ENCODE measurements at places on chromosomes 3 and 15.

GRCh38 chr3:52247409-52248164, 2.0 kb downstream of the PPM1M start:
- DNase-seq, result no peak

DNA sequence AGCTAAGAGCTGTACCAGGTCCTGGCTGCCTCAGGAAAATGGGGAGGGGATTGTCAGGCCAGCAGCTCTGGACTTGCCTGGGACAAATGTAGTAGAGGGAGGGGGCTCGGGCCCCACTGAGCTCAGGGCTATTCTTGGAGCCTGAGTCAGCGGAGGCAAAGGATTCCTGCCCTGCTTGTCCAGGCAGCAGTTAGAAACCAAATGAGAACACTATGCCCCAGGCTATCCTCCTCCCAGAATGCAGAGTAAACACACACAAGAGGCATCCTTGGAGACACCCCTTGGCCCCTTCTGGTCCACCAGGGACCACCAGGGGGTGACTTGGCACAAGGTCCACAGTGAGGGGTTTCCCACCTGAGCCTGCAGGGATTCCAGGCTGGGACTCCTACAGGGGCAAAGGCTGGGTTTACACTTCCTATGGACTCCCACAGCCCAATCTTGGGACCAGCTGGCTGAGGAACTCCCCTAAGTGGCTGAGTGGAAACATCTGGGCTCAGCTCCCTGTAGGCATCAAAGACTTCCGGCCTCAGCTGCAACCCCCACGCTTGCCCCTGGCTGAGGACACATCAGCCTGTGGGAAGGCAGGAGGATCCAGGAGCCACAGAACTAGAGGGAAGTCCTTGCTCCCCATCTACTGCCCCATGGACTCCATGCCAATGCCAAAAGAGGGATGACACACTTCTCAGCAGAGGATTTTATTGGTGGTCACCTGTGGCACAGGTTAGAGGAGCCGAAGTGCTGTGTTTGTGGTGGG, 3.4 kb upstream of the COL7A1 start:
- DNase-seq, result no peak

DNA sequence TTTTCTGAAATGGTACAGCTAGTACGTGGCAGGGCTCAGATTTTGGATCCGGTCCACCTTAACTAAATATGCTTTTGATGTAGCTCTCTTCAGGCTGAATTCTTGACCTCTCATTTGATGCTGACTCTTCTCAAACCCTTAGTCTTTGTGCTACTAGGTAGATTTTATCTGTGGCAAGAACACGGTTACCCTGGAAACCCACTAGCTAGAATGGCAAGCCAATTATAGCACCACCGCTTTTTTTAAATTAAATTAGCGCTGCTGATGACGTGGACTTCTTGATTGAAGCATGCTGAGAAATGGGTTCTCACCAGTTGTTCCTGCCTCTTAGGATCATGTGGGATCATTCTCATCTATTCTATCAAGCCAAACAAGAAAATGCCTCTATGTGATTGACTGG, 421.5 kb downstream of the LPP start:
- no peak for DNase-seq

GRCh38 chr15:89443581-89443980, 52.8 kb downstream of the RHCG start:
- no peak for DNase-seq

- no peak for DNase-seq
Measured at GRCh38 chr3:117355566-117355965, 646.0 kb downstream of the TUSC7 start.

GRCh38 chr3:148727231-148727630, 29.5 kb downstream of the AGTR1 start:
- no peak for DNase-seq

DNA sequence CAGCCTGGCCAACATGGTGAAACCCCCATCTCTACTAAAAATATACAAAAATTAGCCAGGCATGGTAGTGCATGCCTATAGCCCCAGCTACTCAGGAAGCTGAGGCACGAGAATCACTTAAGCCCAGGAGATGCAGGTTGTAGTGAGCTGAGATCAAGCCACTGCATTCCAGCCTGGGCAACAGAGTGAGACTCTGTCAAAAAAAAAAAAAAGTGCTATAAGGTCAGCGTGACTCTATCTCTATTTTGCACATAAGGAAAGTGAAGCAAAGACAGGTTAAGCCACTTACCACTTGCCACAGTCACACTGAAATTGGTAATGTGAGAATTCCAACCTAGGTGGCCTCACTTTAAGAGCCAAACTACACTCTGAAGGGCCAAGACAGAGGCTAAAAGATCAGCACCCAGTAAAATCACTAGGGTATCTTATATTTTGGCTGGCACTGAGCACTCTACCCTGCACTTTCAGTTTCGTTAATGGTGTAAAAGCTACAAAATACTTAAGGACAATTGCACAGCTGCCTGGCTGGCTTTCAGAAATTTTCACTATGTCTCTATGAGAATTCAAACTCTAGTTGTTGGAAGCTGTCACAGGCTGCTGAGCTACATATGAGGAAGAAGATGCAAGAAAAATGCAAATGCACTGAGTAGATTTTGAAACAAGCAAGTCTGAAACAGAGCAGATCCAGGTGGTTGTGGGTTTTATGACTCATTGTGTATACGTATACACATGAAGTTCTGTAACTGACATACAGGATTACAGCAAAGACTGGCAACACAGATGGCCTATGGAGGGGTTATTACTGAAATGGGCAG, 32.7 kb downstream of the TRANK1 start:
- DNase-seq, result no peak

GRCh38 chr3:12741209-12741608, 17.9 kb downstream of the TMEM40 start:
- no peak for DNase-seq

DNA sequence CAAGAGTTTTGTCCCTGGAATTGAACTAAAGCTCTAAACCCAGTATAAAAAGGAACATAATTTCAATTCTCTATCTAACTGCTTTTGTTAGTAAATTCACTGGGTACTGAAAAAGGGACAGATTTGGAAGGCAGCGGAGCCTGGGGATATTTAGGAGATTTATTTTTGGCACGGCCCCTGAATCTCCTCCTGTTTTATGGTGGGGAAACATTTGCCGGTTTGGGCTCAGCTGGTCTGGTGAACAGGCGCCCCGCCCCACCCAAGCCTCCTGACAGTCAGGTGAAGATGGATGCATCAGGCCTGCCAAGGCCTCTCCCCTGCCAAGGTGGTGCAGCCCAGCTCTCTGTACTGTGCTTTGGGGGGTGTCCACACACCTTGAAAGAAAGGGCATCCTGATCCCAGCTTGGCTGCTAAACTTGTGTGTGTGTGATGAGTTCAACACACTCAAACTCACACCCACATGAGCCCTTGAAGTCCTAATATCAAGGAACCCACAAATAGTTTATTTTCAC, 46.3 kb downstream of the EBLN2 start:
- DNase-seq, result no peak

GRCh38 chr3:172154768-172155664, 115.6 kb downstream of the FNDC3B start:
- DNase-seq, result no peak

DNA sequence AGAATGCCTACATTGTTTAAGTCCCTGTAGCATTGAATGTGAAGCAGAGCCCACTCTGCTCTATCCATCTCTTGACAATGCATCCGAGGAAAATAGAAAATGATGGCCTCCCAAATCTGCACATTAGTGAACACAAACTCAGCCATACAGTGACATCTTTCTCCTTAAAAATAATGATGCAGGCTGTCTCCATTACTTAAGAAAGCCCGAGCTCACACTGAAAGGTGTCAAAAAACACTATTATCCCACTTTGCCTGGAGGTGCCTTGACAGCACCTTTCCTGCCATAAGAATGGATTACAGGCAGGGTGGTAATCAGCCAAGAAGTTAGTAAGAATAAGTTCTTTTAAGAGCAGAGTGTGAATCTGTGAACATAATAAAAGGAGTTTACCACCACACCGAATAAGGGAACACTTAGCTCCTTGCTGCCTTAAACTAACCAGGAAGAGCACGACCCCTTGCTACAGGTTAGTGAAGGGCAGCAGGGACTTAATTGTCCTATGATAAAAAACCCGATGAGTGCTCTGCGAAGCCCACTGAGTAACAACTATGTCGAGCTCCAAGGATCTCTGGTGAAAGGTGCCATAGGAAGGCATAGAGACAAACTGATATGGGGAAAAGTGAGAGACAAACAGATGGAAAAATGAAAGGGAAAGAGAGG, 123.2 kb upstream of the TUSC7 start:
- no peak for DNase-seq

DNA sequence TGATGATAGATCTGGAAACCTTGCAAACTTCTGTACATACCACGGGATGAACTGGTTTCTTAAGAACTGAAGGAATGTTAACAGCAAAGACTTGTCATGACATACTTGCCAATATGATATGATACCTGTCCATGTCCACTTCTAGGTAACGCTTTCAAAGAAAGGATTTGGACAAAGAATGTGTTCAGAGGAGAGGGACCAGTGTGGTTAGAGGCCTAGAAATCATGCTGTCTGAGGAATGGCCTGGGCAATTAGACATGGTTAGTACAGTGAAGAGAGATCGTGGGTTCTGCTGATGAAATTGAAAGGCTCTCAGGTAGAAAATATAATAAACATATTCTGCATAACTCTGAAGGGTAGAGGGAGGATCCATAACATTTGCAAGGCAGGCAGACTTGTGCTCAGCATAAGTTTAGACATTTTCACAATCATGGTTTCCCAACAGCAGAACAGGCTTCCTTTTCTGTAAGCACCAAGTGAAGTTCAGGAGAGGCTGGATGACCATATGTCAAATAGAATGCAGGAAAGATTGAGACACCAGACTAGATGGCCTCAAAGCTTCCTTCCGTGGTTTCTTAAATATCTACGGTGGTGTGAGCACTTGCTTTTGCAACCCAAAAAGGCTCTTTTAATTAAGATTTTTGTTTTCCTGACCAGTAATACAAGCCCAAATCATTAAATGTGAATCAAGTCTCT, 39.9 kb downstream of the TGFBR2 start:
- DNase-seq, result no peak

DNA sequence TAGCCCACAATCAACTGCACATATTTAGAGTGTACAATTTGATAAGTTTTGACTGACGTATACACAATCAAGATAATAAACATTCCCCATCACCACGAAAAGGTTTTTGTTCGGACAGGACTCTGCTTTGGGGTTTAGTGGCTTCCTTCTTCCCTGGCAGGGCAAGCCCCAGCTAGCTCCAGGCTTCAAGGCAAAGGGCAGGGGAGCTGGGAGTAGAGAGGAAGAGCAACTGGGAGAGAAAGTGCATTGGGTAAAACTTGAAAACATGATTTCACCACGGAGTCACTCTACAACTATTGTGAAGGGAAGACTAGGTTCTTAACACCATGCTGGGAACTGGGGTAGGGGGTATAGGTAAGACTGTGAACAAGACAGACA, 185.1 kb upstream of the UBE2E1 start:
- no peak for DNase-seq

DNA sequence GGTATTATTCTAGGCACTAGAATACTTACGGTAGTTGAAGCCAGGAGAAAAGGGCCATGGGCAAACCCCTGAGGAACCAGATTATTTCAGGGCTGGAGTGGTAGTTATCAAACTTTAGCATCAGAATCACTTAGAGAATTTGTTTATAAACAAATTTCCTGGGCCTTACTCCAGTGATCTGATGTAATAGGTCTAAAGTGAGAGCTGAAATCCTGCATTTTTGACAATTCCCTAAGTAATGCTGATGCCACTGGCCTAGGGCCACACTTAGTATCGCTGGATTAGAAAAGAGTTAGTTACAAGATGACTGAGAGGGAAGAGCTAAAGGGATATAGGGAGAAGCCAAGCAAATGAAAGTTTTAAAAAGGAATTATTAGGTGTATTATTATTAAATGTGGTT, 412.5 kb upstream of the THRB start:
- DNase-seq, result no peak

DNA sequence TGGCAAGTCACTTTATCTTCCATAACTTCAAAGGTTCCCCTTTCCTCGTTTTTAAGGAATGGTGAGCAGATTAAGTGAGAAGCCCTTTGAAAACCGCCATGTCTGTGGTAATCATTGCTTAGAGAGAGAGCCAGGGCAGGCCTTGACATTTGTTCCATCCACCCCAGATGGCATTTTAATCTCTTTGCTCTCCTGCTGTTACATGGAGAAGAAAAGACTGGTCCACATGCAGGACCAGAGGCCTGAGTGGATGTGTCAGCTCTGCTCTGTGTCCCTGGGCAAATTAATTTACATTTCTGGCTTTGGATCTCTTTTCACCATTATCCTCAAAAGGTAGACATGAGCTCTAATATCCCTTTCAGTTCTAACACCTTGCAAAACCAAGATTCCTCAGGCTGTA, 157.3 kb upstream of the LPP start:
- DNase-seq, result no peak

GRCh38 chr3:36908647-36909180, 36.1 kb downstream of the TRANK1 start:
- DNase-seq, result no peak

- no peak for DNase-seq
Measured at GRCh38 chr3:193883551-193883950, 252.4 kb upstream of the HES1 start.

DNA sequence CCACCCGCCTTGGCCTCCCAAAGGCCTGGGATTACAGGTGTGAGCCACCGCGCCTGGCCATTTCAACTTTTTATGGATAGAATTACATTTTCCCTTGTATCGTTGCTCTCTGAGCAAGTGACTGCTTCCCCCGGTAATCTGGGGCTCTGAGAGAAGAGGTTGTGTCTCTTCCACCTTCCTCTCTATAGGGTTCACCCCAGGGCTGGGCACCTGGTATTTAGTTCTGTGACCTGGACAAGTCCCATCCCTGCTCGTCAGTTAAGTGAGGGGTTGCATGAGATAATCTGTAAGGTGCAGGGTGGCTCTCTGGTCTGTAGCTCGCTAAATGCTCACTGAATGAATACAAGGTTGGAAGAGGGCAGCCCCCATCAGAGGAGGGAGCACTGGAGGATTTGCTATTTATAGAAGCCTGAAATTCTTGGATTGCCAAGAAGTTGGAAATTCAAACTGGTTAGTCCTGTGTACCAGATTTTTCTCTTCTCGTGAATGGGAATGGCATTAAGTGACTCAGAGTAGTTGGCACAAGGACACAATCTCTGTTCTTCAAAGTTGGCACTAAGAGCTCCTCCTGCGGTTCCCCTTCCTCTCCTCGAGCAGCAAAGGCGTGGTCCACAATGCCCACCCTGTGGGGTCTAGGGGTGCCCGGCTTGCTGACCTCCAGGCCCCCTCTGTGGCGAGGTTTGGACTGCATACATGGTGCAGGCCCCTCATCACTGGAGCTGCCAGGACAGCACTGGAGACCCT, 68.1 kb upstream of the DLG1 start:
- no peak for DNase-seq

DNA sequence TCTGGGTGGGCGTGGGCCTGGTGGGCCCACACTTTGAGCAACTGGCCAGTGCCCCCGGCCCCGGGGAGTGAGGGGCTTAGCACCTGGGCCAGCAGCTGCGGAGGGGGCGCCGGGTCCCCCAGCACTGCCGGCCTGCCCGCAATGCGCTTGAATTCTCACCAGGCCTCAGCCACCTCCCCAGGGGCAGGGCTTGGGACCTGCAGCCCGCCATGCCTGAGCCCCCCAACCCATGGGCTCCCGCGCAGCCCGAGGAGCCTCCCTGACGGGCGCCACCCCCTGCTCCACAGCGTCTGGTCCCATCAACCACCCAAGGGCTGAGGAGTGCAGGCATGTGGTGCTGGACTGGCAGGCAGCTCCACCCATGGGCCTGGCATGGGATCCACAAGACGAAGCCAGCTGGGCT, 484.3 kb downstream of the UNC13C start:
- DNase-seq, result no peak

- DNase-seq, result no peak
Measured at GRCh38 chr15:81314378-81314777, 9.6 kb downstream of the STARD5 start.

- DNase-seq, result no peak
Measured at GRCh38 chr3:14401692-14402303, 608 bp upstream of the SLC6A6 start.

All from stimulated activated CD4-positive, alpha-beta T cell treated with anti-CD3 and anti-CD28 coated beads, Interleukin-15, amount 100 ng/mL, for 1 hour (primary cell).